ENCODE measurements at places on chromosomes 2 and 18. TPM values are rescaled to one million over a fixed set of nuclear protein-coding genes. Genes with fewer than 3 reads are reported as not detected.

DNA sequence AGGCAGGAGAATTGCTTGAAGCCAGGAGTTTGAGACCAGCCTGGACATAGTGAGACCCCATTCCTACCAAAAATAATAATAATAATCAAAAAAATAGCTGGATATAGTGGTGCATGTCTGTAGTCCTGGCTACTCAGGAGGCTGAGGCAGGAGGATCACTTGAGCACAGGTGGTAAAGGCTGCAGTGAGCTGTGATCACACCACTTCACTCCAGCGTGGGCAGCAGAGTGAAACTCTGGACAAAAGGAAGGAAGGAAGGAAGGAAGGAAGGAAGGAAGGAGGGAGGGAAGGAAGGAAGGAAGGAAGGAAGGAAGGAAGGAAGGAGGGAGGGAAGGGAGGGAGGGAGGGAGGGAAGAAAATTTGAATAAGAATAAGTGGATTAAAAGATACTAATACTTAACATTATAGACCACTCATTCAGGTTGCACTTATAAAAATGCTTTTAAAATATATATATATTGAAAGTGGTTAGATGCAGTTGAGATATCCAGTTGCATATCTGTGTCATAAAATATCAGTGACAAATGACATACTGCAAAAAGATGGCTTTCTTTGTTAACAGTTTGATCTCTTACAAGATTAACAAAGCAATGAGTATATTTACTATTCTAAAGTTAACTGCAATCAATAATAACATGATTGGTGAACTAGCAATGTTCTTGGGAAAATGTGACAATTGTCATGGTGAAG is 702.4 kb downstream of the CPS1 start:
- H3K27me3 ChIP-seq = no peaks in the 10 kb centered on the region
- no peaks in the 10 kb centered on the region for H3K36me3 ChIP-seq
- H3K27ac ChIP-seq = no peak overlapping the region
- no peaks in the 10 kb centered on the region for H3K4me1 ChIP-seq
- no peak overlapping the region for H3K4me3 ChIP-seq

DNA sequence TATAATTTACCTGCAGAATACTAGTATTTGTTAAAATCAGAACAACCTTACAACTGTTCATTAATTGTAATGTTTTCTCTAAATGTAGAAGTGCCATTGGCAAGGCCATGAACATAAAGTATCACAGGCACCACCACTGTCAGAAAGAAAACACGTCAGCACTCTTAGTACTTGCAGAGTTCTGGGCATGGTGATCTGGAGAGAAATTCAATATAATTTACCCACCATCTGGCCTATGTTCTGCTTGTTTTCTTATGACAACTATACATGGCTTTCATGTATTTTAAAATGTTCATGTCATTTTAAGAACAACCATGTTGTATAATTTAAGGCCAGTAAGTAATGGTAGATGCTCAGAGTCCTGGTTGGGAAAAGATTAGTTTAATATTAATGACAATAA is 114.2 kb upstream of the SULT1C3 start:
- H3K27me3 ChIP-seq = no peaks in the 10 kb centered on the region
- no peak overlapping the region for H3K27ac ChIP-seq
- H3K4me1 ChIP-seq = no peaks in the 10 kb centered on the region
- DNase-seq = no peak
- H3K36me3 ChIP-seq = no peaks in the 10 kb centered on the region

GRCh38 chr2:128738446-128739110 is 419.9 kb upstream of the HS6ST1 start:
- H3K4me1 ChIP-seq = peaks cover under 1% of the 10 kb centered on the region
- no peaks in the 10 kb centered on the region for H3K27me3 ChIP-seq

DNA sequence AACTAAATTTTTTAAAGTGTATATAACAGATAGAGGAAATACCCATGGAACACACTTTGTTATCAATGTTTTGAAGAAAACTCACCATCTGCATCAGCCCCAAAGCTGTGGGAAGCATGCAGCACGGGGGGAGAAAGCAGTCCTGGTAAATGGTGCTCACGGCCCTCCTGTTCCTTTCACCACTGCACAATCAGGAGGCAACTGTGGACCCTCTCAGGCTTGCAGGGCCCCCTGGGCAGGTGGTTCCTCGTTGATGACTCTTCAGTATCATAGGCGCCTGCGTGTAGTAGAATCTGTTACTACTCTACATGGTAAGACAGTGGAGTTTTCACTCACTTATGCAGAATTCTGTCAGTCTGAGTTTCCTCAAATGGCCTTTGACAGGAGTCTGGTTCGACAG is 4.9 kb upstream of the CNDP1 start:
- no peak overlapping the region for H3K4me3 ChIP-seq
- H3K27ac ChIP-seq = no peak overlapping the region
- peaks cover 8% of the 10 kb centered on the region for H3K27me3 ChIP-seq
- H3K4me1 ChIP-seq = no peaks in the 10 kb centered on the region

GRCh38 chr2:149768320-149768799 is 180.8 kb upstream of the MMADHC start:
- H3K4me3 ChIP-seq = no peak overlapping the region
- no peaks in the 10 kb centered on the region for H3K36me3 ChIP-seq
- H3K27ac ChIP-seq = no peak overlapping the region
- H3K27me3 ChIP-seq = no peaks in the 10 kb centered on the region

- no peaks in the 10 kb centered on the region for H3K36me3 ChIP-seq
- no peaks in the 10 kb centered on the region for H3K27me3 ChIP-seq
- no peak overlapping the region for H3K27ac ChIP-seq
- DNase-seq = no peak
Measured at GRCh38 chr2:34103437-34103836, 504.3 kb upstream of the FAM98A start.

DNA sequence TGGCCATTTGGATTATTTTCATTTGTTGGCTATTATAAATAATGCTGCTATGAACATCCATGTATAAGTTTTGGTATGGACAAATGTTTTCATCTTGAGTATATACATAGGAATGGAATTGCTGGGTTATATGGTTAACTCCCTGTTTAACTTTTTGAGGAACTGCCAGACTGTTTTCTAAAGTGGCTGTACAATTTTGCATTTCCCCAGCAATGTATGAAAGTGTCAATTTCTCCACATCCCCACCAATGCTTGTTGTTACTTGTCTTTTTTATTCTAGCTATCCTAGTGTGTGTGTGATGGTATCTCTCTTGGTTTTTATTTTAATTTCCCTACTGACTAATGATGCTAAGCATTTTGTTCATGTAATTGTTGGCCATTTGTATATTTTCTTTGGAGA is 90.6 kb upstream of the CYP26B1 start:
- no peak overlapping the region for H3K4me3 ChIP-seq
- DNase-seq = no peak
- no peak overlapping the region for H3K27ac ChIP-seq

DNA sequence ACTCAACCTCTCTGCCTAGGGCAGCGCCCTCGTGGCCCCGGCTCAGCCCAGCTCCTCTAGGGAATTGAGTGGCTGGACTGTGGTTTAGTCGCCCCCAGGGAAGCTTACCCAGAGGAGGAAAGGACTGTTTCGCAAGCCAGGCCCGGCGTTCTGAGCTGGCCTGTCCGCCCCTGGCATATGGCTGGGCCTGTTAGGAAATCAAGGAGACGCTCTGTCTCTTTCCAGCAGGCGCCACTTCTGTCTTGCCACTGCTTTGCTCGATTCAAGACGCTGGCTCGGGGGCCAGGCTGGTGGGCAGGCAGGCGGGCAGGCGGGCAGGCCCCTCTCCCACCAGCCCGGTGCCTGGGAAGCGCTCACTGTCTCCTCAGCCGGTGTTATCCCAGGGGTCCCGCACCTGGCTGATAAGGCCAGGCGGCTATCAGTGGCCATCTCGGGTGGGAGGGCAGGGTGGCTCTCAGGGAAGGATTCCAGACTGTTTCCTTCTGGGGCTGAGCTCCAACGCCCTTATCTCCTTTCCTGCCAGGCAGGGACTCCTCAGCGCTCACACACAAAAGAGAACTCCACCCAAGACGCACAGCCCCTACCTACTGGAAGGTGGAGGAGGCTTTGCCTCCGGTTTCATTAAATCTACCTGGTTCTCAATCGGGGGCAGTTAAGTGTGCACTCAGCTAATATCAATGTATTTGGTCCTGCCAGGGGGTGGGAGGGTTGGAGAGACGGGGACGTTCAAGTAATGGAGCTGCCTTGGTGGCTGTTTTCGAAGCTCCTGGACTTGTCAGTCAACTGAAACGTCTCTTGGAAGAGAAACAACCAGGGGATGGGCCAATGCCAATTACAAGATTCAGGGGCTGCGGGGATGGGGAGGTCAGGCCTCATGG is 109.1 kb downstream of the SMAD7 start:
- no peaks in the 10 kb centered on the region for H3K27me3 ChIP-seq
- no peak for DNase-seq
- peaks cover 9% of the 10 kb centered on the region for H3K4me1 ChIP-seq
- no peak overlapping the region for H3K27ac ChIP-seq

- H3K4me3 ChIP-seq = no peak overlapping the region
- no peak overlapping the region for H3K27ac ChIP-seq
- H3K36me3 ChIP-seq = peaks cover 10% of the 10 kb centered on the region
- H3K4me1 ChIP-seq = peaks cover 13% of the 10 kb centered on the region
Measured at GRCh38 chr2:64637000-64637635, 16.6 kb downstream of the SERTAD2 start.

GRCh38 chr18:59569390-59569791 is 127.8 kb downstream of the CCBE1 start:
- no peak overlapping the region for H3K27ac ChIP-seq
- no peak overlapping the region for H3K4me3 ChIP-seq
- peaks cover 11% of the 10 kb centered on the region for H3K4me1 ChIP-seq
- no peak for DNase-seq
- no peaks in the 10 kb centered on the region for H3K36me3 ChIP-seq
- no peaks in the 10 kb centered on the region for H3K27me3 ChIP-seq

GRCh38 chr2:154995361-154995760 is 296.9 kb downstream of the KCNJ3 start:
- no peak overlapping the region for H3K27ac ChIP-seq
- H3K4me1 ChIP-seq = no peaks in the 10 kb centered on the region
- no peak for DNase-seq
- no peaks in the 10 kb centered on the region for H3K27me3 ChIP-seq
- no peak overlapping the region for H3K4me3 ChIP-seq

DNA sequence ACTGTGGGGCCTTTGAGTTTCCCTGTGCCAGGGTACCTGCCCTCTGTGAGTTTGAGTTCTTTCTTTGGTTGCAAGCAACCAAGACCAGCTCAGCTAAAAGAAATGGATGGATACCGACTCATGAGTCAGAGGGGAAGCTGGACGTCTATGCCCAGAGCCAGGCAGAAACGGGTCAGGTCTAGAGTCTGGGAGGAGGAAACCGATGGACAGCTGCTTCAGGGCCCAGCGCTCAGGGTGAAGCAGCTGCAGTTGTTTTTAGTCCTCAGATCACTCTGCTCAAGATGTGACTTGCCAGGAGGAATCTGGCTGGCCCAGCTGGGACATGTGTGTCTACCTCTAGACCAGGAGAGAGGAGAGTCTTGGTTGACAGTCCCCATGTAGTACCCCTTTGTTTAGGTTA is 10.1 kb upstream of the TYMS start:
- H3K27ac ChIP-seq = no peak overlapping the region
- H3K4me3 ChIP-seq = no peak overlapping the region
- no peaks in the 10 kb centered on the region for H3K4me1 ChIP-seq
- H3K27me3 ChIP-seq = peaks cover 7% of the 10 kb centered on the region
- no peaks in the 10 kb centered on the region for H3K36me3 ChIP-seq

Gene SH3BP4
- 74.8 TPM for total RNA-seq

Gene SMYD1
- total RNA-seq = not detected

Gene SERPINB3
- total RNA-seq = not detected

Gene GPR155
- total RNA-seq = 6.4 TPM

Gene OTOF
- total RNA-seq = not detected
